ENCODE measurements at places on chromosomes 1 and 21.

GRCh38 chr21:46518983-46519583 lies 60.4 kb downstream of the DIP2A start:
- no peak for DNase-seq

GRCh38 chr1:248842781-248843331 lies 4.8 kb downstream of the ZNF672 start:
- no peak for DNase-seq

- DNase-seq, result no peak
Measured at GRCh38 chr1:161791904-161792655, 26.0 kb downstream of the ATF6 start.

DNA sequence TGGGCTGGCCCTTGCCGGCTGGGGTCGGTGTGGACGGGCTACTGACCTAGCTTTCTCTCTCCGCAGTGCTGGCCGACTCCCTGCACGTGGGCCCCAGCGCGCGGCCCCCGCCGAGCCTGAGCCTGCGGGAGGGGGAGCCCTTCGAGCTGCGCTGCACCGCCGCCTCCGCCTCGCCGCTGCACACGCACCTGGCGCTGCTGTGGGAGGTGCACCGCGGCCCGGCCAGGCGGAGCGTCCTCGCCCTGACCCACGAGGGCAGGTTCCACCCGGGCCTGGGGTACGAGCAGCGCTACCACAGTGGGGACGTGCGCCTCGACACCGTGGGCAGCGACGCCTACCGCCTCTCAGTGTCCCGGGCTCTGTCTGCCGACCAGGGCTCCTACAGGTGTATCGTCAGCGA lies 34.9 kb downstream of the PTGFRN start:
- DNase-seq, result no peak

GRCh38 chr1:153251562-153251961 lies 7.9 kb upstream of the LORICRIN start:
- DNase-seq, result no peak

GRCh38 chr1:54885807-54886723 lies 930 bp downstream of the DHCR24 start:
- no peak for DNase-seq

DNA sequence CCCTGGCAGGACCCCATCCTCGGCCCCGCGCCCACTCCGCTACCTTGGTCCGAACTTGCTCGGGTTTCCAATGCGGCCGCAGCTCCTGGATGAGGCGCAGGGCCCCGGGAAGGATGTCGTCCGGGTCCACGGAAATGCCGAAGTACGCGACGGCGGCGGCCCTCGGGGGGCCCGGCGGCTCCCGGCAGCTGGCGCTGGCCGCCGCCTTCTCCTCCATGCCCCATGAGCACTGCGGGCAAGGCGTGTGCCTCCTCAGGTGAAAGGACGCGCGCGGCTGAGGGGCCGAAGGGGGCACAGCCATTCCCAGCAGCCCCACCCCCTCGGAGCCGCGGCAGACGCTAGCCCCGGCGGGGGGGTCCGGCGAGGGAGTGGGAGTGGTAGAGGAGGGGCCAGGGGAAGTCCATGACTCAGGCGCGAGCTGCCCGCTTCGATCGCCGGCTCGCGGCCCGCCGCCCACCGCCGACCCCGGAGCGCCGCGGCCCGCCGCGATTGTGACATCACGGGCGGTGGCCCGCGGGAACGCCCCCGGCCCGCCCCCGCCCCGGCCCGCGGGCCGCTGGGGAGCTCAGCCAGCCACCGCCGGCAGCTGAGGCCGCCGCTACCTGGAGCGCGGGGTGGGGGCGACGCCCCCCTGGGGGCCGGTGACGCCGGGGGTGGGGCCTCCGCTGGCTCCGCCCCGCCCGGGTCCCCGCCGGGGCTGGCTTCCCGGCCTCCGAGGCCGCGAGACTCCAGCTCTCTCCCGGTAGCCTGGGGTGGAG lies at the start of gene ETNK2:
Gene ETNK2, minus strand, starts transcription at position 493 of the 758 bp plus-strand sequence. Its CDS starts 192 bp downstream, at position 301.
- DNase-seq, result peak; percentile 26

GRCh38 chr1:182206626-182207239 lies 145.2 kb upstream of the ZNF648 start:
- DNase-seq, result no peak

GRCh38 chr1:154682254-154682653 lies 74.3 kb upstream of the ADAR start:
- no peak for DNase-seq

DNA sequence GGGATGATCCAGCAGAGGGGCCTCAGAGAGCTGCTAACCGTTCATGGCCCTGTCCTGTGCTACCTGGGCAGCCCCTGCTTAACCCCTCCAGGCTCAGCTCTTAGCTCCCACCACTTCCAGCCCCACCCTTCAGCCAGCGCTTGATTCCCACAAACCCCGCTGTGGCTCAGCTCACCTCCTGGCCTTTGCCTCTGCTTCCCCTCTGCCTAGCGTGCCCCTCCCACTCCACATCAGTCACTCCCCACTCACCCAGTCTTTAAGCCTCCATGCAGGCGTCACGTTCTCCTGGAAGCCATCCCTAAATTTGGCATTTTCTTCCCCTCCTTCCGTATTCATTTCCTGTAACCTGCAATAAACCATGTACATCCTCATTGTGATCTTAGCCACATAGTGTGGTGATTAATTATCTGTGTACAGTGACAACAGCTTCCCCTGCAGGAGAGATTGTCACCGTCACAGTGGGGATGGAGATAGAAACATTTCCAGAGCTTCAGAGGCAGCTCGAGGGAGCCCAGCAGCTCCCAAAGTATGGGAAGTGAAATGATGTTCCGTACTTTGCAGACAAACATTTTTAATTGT lies 65.5 kb downstream of the EPHB2 start:
- no peak for DNase-seq

DNA sequence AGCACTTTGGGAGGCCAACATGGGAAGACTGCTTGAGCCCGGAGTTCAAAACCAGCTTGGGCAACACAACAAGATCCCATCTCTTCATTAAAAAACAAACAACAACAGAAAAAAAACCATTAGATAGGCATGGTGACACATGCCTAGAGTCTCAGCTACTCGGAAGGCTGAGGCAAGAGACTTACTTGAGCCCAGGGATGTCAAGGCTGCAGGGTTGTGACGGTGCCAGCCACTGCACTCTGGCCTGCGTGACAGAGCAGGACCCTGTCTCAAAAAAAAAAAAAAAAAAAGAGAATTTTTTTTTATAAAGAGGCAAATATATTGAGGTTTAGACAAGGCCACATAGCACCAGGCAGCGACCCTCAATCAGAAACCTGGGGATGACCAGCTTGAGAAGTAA lies 62.7 kb downstream of the HSF2BP start:
- DNase-seq, result no peak

DNA sequence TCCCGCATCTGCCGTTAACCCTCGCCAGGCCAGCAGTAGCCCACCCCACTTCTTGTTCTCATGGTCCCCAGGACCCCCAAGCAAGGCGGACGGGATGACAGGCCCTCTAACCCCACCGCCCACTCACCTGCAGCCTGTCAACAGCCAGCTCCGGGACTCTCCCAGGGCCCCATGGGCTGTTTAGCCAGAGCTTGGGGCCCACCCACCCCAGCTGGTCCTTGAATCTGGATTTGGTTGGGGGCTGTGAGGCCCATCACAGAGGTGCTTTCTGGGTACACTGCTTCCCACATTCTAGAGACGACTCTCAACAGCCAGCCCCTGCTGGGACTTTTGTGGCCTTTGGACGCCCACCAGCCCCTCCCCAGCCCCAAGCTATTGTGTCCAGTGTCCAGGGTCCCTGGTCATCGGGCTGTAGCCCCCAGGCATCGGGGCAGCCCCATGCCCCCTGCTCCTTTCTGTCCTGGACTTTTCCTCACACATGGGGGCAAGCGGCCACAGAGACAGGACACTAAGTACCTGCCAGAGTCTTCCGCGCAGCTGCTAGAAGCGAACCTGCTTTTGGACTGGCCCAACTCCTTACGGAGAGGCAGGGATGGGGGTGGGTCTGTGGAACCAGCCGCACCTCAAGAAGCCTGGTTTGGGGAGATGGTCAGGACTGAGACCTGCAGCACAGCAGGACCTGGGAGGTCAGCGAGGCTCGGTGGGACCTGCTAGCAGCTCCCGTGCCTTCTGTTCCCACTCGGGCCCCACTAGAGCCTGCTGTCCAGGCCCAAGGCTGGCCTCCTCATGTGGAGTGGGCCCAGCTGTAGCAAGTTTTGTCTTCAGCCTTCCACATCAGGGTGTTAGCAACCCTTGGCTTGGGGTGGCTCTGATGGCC lies 208.1 kb upstream of the VAMP3 start:
- DNase-seq, result no peak

- no peak for DNase-seq
Measured at GRCh38 chr1:46211051-46211450, 7.9 kb downstream of the LURAP1 start.

GRCh38 chr1:167562702-167563101 lies 9.1 kb upstream of the CREG1 start:
- DNase-seq, result no peak

GRCh38 chr1:229714964-229715603 lies 89.0 kb downstream of the URB2 start:
- DNase-seq, result no peak

DNA sequence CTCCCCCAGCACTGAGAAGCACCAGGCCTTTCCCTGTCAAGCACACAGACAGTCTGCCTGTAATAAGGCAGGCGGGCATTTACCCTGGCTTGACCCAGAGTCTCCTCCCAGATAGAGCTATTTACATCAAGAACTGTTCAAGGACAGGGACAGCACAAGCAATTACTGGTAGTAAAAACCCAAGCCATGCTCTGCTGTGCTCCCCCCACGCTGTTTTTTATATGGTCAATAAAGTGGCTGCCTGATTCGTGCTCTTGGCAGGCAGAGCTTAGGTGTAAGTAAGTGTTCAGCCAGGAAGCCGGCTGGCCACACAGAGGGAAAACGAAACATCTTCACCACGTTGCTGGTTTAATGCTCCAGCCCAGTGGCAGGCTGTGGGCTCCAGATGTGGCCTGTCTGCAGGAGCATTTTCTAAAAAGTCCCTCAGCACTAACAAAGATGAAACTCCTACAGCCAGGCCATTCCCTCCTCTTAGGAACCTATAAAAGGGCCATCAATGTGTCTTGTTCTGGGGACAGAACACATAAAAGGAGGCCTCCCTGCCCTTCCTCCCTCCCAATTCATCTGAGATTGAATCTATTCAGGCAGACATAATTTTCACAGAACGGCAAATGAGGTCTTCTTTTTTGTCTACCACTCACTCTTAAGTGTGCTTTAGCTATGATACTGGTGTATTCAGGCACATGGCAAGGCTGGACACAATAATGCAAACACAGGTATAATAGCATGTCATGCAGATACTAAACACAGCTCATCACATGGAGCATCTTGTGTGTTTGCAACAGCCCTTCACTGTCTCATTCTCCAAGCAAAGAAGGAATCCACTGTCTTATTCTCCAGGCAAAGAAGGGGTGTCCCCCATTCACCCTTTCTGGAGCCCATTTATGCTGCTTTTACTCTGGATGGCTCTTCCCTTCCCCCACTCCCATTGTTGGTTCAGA lies 378.9 kb downstream of the HHAT start:
- DNase-seq, result no peak

GRCh38 chr1:41559331-41559730 lies 74.8 kb upstream of the EDN2 start:
- no peak for DNase-seq

- DNase-seq, result no peak
Measured at GRCh38 chr1:151838222-151839081, 1.2 kb downstream of the C2CD4D start.

GRCh38 chr1:34265396-34265795 lies 88.7 kb downstream of the C1orf94 start:
- no peak for DNase-seq

DNA sequence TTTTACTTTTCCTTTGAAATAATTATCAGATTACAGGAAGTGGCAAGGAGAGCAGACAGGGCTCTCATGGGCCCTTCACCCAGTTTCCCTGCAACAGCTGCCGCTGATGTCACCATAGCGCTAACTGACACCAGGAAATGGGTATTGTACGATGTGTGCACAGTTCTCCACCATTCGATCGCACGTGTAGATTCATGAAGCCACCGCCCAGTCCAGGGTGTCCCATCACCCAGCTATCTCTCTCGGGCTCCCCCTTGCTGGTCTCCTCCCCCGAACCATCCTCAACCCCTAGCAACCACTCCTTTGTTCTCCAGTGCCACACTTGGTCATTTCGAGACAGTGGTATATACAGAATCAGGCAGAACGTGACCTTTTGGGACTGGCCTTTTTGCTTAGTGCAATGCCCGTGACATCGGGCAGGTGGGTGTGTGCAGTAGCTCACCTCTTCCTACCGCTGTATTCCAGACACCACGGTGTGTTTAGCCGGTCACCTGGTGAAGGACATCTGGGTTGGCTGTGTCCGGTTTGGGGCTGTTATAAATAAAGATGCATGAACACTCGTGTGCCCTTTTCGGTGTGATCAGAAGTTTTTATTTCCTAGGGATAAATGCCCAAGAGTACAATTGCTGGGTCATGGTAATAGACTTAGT lies 118.4 kb downstream of the CRYAA start:
- DNase-seq, result no peak

GRCh38 chr1:199978408-199978940 lies 49.0 kb upstream of the NR5A2 start:
- DNase-seq, result no peak

DNA sequence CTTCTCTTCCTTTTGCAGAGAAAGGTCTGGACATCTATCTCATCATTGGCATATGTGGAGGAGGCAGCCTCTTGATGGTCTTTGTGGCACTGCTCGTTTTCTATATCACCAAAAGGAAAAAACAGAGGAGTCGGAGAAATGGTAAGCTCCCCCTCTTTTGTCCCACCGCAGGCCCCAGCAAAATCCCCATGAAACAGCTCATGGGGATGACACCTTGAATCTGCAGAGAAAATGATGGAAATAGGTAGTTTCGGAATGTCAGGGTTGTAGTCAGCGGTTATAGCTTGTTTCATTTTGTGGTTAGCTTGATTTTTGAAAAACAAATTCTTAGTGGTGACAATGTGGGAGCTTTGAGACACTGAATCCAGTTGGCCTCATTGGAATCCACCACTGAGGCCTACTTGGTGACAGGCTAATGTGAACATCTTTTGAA lies 10.3 kb downstream of the CD2 start:
- DNase-seq, result no peak

Data from activated CD8-positive, alpha-beta memory T cell treated with anti-CD3 and anti-CD28 coated beads for 4 hours (primary cell).